ENCODE measurements at places on chromosomes 13 and 19. TPM values are rescaled to one million over a fixed set of nuclear protein-coding genes. Genes with fewer than 3 reads are reported as not detected.

DNA sequence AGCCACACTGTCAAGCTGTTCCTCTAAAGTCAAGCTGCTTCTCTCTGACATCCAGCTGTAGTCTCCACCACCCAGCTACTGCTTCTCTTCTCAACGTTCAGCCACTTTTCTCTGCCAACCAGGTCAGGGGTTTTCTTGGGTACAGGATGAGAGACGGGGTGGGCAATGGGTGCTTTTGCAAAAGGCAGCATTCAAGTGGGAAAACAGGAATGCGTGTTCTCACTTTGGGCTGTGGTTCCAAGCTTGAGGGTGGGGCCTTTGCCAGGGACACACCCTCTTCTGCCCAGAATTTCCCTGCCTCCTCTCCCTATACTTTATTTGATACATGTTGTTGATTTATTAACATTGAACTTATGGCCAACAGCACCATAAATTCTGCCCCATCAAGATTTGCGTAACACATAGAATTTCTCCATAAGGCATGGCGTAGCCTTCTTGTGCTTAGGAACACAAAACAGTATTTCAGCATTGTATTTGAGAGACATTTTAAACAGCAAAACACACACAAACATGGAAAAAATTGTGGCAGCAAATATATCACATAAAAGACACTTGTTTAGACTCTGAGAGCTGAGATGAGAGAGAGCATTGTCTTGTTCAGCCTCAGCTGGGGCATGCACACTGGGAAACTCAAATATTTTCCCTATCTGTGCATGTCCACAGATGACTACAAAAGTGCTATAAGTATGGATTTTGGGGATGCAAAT is 392.8 kb downstream of the SLITRK6 start:
- no peak for DNase-seq

- DNase-seq = no peak
Measured at GRCh38 chr13:31997641-31998040, 33.9 kb upstream of the FRY start.

DNA sequence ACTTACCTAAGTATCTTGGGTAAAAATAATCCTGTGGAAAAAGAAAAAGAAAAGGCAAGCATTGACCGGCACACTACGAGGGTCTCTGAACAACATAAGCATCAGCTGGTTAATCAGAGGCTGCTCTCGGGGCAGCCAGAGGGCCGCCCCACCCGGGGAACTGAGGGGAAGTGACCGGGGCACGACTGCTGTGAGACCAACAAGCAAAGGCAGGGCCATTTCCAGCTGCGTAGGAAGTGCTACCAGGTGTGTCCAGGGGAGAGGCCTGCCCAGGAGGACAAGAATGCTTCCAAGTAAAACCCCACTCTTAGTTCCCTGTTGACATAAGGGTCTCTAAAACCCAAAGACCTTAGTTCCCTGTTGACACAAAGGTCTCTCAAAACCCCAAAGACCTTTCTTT is 15.9 kb downstream of the GAS6 start:
- DNase-seq = no peak

KATNAL1 gene
- 5.1 TPM for polyA plus RNA-seq

- DNase-seq = no peak
Measured at GRCh38 chr19:55382522-55383054, 1.5 kb downstream of the TMEM238 start.

DNA sequence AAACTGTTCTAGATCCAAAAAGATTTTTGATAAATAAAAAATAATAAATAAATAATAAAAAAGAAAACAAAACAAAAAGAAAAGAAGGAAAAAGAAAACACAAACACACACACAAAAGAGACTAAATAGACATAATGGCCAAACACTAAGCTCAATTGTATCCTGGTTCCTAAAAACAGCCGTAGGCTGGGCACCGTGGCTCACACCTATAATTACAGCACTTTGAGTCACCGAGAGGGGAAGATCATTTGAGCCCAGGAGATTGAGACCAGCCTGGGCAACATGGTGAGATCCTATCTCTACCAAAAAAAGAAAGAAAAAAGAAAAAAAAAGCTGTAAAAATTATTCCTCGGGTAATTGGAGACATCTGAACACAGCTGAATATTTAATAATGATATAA is 8.9 kb downstream of the ETHE1 start:
- no peak for DNase-seq
